ENCODE measurements at places on chromosomes 3 and 15. TPM values are rescaled to one million over a fixed set of nuclear protein-coding genes. Genes with fewer than 3 reads are reported as not detected.

DNA sequence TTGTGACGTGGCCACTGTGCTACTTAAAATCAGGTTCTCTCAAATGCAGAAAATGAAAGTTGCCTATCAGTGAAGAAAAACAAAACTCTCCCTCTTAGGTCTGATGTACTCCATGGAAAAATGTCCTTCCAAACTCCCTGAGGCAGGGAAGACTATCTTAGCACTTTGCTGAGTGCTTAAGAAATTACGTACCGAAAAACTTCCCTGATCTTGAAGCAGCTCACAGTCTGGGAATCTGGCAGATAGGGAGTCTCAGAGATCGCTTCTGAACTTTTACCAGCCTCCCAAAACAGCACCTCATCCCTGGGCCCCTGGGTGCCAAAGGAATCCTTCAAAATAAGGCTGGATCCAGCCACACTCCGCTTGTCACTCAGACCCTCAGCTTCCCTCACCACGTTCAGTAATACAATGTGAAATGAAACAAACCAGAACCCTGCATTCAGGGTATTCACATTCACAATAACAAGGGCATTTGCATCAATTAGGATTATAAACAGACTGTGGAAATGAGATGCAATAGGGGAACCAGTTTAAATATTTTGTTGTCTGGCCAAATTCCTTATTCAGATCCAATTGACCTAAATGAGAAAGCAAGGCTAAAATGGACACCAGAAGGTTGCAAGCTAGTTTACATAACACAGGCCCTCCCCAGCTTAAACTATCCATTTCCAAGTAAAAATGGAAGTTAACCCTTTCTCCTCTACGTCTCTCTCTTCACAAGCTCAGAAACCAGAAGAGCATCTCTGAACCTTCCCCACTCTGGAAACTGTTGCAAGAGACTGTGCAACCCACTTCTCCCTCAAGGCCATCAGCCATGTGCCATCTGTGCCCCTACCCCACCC, 20.9 kb downstream of the OSBPL10 start:
- no peak for DNase-seq

DNA sequence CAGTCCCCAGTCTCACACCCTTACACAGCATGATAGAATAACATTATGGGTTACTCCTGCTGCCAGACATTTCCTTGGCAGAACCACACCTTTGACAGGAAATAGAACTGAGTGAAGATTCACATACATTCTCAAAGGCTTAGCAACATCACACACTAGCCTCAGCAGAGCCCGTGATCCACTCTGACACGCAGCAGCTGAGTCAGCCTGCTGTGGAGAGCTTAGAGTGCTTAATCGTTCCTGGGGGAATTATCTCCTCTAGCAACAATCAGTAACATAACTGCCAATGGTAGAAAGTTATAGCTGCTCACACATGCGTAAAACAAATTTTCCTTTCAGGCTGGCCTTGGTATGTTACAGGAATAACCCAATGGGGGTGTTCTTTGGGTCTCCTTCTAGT, 382.1 kb downstream of the GAP43 start:
- no peak for DNase-seq

DNA sequence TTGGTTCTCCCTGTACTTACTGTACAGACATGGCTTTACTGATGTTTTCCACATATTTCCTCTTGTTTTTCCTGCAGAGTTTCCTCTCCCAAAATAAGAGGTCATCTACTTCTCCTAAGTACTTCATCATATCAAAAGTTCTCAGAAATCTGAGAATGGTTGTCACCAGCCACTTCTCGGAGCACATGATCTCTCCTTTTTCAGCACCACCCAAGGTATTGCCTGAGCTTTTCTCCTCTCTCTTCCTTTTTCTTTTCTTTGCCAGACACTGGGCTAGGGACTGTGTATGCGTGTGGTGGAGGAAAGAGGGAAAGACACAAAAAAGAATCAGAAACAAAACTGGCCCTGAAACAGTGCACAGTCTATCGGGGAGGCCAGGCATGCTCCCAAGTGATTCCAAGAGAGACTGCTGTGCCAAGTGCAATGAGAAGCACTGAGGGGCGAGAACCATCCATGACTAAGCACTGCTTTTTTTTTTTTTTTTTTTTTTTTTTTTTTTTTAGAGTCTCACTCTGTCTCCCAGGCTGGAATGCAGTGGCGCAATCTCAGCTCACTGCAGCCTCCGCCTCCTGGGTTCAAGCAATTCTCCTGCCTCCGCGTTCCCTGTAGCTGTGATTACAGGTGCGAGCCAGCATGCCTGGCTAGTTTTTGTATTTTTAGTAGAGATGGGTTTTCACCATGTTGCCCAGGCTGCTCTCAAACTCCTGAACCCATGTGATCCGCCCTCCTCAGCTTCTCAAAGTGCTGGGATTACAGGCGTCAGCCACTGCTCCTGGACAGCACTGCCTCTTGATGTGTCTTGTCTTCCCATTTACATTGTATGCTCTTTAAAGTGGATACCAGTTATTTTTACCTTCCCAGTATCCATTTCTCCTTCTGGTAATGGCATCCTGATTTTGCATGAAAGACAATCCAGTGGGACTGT, 194.0 kb upstream of the FEZF2 start:
- DNase-seq = no peak

DNA sequence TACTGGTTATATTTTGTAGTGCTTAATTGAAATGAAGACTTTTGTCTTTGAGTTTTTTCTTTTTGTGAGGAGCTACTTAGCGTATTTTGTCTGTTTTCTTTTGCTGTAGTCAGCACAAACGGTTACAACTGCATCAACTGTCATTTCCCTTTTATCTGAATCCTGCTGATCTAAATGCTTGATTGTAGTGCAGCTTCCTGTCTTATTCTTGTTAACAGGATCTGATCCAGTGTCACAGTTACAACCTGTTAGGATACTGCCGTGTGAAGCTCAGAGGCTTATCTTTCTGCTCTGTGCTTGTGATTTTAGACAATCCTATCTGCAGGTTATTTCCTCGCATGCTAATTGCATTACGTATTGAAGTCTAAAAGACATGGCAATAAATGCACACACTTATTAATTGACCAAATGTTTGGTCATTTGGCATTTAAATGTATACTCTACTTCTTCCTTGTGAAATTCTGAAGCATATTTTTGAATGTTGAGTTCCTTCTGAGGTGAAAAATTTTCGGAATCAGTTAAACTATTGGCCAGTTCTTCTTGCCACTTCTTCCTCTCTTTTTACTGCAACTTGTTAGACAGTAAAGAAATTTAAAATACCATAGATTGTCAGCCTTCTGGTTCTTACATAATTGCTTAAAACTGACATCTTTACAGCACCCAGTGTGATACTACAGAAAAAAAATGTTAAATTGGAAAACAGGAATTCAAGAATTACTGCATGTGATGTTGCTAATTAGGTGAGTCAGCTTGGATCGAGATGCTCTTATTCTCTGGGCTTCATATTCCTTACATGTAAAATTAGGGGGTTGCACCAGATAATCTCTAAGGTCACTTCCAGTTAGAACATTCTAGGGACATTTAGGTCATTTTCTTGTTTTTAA, 168.2 kb downstream of the MBNL1 start:
- DNase-seq = no peak

DNA sequence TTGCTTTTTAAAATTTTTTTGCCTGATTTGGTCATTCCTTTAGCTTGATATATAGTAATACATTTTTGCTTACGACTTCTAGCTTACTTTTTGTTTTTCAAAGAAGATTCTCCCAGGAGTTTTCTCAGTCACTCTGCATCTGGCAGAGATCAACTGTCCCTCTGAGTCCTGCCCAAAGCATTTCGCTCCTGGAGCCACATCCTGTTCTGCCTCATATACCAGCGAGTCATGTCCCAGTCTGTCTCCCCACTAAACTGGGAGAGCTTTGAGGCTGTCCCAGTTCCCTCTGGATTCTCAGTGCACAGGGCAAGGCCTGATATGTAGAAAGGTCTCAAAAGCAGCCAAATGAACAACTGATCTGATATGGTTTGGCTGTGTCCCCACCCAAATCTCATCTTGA, 326.3 kb downstream of the ARRDC4 start:
- DNase-seq = no peak

DNA sequence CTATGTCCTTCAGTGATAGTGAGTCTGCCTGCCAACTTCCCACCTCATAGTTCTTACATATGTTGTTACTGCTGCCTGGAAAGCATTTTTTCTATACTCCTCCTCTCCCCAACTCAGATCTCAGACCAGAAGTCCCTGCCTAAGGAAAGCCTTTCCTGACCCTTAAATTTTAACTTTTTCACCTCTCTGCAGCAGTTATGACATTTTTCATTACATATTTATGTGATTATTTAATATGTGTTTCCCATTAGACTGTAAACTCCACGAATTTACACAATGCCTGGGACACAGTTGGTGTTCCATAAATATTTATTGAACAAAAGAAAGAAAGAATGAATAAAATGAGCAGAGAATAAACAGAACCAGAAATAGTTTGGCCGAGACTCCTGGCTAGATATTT, 125.5 kb downstream of the MITF start:
- no peak for DNase-seq

TGM4 gene
- not detected for total RNA-seq

RBPMS2 gene
- total RNA-seq = 2.7 TPM
